ENCODE measurements at places on chromosomes 12 and 14.

DNA sequence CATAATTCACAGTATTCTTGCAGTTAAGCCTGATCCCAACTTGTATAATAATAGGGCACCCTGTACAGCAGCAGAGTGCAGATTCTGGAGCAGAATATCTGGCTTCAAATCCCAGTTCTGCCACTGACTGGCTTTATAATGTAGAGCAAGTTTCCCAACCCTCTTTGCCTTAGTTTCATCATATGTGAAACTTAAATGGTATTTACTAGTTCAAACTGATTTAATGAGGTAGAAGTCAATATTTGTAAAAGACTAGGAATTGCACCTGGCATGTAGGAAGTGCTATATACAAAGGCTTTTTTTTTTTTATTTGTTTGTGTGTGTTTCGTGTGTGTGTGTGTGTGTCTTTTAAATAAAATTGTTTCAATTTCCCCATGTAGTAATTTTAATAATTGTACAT is 125.9 kb downstream of the CCER1 start:
- no peak for DNase-seq

DNA sequence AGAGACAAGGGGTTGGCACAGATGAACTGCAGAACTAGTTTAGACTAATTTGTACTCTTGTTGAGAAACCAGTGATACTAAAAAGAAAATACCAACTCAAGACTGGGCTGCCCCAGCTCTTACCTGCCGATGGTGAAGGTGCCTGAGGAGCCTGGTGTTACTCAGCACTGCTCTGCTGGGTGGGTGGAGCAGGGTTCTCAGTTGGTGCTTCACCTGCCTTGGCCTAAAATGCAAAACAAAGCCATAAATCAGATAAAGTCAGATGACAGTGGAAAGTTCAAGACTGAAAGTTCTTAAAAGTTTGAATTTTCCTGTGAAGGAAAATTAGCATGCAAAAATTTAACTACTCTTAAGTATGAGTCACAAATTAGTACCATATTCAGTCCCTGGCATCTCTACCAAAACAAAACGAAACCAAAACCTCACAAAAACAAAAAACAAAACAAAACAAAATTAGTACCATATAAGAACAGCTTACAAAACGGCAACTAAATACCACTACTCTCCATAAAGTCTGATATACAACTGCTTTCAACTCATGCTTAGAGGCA is 21.9 kb downstream of the YBX3 start:
- peak; percentile 10 for DNase-seq

DNA sequence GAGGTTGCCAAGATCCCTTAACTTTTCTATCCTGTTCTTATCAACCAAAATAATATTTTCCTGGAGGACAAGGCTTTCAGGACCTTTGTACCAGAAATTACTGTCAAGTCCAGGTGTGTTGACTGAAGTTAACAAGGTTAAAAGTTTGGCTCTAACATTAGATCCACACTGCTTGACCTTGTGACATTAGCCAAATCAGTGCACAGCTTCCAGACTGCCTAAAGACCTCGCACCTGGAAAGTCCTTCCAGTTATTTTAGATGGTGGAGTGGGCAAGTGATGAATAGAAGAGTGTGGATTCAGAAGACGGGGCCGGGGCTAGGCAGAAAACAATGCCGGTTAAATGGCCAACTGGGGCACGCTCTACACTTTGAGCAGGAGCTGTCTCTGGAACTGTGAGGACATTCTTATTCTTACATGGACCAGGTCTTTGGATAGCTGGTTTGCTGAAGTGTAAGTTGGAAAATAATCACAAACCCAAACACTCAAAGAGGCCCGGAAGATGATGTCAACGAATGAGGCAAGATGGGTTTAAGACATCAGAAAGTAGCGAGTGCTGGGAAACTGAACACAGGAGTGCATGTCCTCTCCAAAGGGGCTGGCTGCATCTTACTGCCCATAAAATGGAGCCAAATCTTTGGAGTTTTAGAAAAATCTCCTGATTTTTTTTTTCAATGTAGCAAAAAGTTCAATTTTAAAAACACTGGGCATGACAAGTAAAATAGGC is 56.3 kb downstream of the NIN start:
- DNase-seq: no peak

DNA sequence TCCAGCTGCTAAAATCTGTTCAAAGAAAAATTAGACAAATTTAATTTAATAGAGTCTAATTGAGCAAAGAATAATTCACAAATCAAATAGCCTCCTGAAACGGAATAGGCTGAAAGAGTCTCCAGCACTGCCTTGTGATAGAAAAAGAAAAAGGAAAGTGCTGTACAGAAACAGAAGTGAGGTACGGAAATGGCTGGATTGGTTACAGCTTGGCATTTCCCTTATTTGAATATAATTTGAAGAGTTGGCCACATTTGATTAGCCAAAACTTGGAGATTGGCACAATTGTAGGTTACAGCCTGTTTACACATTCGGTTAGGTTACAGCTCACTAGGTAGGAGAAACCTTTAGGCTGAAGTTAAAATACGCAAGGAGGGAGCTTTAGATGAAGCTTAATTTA is 24.8 kb upstream of the PCED1B start:
- DNase-seq: no peak

- DNase-seq: peak; percentile 92
These were observed 31.3 kb upstream of the LALBA start for GRCh38 chr12:48601013-48601756.

- no peak for DNase-seq
These were observed 137.6 kb upstream of the TMTC1 start for GRCh38 chr12:29921307-29921706.

- DNase-seq: no peak
These were observed 426.2 kb downstream of the ZFP36L1 start for GRCh38 chr14:68366656-68367055.

DNA sequence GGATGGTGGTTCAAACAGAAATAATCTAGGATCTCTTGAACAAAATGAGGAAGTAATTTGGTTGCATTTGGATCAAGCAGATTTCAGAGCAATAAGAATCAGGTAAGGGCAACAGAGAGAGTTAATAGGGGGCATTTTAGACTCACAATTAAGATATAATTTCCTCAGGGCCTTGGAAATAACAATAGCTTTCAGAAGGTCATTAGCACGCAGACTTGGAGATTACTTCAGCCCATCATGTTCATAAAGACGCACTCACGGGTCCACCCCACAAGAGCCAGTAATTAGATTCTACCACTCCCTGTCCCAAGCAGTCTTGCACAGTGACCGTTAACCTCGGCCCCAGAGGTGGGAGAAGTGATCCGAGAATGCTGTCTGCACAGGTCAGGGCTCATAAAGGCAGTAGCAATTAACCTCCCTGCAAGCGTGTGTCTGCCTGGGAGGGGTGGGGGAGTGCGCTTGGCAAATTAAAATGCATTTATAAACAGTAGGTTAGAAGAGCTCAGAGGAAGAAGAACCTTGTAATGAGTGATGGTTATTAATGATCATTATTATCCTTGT is 125.7 kb upstream of the CCDC196 start:
- DNase-seq: no peak

GRCh38 chr12:54602661-54603060 is 14.2 kb upstream of the PPP1R1A start:
- DNase-seq: no peak

DNA sequence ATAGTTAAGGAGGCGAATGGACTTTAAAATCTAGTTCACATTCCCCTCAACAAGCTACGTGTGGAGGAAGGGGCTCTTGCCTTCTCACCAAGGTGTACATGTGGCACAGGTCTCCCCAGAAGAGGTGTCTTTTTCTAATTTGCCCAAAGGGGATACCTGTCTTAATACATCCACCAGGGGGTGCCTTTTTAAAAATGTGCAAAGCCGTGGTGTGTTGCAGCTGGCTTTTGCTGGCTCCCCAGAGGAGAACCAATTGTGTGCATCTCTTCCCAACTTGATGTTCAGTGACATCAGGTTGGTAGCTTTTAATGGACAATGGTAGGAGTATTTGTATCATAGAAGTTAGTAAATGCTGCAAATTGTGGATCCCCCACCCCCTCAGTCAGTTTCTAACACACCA is 33.8 kb downstream of the CREBL2 start:
- DNase-seq: peak; percentile 80

DNA sequence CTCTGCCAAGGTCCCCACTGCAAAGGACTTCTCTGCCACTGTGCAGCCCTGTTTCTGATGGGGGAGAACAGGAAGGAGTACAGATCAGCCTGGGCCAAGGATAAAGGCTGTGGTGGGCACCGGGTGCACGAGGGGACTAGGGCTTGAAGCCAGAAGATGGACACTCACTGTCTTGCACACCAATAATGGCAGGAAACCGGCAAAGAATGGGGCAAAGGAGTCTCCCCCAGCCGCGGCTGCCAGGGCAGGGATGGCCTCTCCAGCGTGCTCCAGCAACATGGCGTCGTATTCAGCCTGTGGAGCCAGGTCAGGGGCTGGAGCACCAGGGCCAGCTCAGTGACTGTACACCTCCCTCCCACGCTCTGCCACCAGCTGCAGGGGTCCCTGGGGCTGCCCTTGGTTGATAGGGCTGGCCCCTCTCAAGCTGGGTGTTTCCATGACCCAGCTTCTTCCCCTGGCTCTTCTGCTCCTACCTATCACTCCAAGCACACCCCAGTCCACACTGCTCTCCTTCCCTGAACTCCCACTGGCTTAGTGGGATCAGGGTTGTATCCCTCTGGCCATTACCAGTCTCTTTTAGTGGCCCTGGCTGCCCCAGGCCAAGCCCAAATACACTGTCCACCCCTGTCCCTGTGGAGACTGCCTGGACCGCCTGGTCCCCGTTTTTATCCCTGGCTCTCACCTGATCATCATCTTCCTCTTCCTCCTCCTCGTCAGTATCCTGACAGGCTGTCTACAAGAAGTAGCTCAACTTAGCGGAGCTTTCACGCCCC is 6.3 kb downstream of the IPO4 start:
- no peak for DNase-seq

GRCh38 chr14:76713121-76713520 is 48.1 kb upstream of the VASH1 start:
- DNase-seq: no peak

GRCh38 chr12:70783455-70783854 is 137.1 kb downstream of the PTPRR start:
- no peak for DNase-seq

- peak; percentile 8 for DNase-seq
These were observed 259.0 kb upstream of the E2F7 start for GRCh38 chr12:77324416-77324762.

DNA sequence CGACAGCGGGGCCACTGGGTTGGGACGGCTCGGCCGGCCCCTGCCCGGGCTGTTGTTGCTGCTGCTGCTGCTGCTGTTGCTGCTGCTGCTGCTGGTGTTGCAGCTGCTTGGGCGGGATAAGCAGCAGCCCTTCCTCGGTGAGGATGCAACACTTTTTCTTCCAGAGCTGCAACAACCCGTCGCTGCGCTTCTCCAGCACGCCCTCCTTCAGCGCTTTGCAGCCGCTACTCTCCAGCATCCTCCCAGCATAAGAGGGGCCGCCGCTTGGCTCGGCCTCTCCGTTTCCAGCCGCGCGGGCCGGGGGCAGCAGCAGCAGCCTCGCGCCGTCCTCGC is 529 bp downstream of the PHLDA1 start:
- DNase-seq: no peak

- no peak for DNase-seq
These were observed 45.8 kb downstream of the SVOP start for GRCh38 chr12:108975024-108975593.

DNA sequence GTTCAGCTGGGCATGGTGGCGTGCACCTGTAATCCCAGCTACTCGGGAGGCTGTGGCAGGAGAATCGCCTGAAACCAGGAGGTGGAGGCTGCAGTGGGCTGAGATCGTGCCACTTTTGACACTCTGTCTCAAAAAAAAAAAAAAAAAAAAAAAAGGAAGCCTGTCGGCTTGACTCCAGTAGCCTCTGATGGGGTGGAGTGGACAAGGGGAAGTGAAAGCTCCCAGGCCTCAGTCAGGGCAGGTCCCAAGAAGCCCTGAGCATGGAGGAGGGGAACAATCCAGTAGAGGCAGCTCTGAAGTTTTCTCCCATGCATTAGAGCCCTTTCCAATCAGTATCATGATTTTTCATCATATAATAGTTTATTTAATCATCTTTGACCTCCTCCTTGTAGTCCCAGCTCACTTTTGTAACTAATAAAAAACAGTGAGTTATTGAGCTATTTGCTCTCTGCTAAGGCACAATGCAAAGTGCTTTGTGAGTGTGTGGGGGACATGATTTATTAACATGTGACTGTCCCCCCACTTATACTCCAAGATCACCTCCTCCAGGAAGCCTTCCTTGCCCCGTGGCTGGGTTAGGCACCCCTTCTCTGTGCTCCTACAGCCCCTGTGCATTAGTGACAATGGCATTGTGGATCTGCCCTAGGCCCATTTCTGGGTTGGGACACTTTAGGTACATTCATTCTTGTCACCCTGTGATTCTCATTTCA is 4.7 kb upstream of the SSH1 start:
- DNase-seq: peak; percentile 74

DNA sequence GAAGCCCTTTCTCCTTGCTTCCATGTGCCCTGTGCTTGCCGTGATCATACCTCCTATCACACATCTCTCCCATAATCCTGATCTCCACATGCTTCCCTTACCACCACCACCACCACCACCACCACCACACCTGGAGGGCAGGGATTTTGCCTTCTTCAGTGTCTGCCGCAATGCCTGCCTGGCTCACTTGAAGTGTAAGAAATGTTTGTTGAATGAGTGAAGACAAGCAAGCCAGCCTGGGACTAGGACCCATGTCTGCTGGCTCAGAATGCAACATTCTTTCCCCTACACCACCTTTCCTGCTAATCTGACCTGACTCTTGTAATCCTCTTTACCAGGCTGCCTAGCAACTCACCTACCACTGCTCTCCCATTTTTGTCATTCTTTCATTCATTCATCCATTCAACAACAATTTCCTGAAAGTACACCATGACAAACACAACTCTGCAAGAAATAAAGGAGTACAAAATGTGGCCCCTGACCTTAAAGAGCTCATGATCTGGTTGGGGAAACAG is 3.5 kb upstream of the NID2 start:
- no peak for DNase-seq

- DNase-seq: no peak
These were observed 104.8 kb downstream of the UNC79 start for GRCh38 chr14:93535537-93535936.

GRCh38 chr14:70472253-70473159 is 20.5 kb downstream of the ADAM21 start:
- peak; percentile 12 for DNase-seq

DNA sequence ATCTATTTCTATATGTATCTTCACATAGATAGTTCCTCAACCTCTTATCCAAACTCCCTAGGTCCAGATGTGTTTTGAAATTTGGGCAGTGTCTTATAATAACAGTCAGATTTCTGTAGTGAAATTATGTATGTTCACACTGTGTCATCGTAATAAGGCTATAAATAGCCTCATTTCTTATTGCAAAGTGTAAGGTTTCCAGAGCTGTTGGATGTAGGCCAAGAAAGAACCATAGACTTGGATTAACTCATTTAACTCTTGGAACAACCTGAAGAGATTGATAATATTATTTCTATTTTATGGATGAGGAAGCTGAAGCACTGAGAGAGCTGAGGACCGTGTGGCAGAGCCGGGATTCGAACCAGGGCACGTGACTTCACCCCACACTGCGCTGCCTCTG is 49.0 kb upstream of the PIWIL1 start:
- DNase-seq: no peak

Data from GM12865 (cell line).